AG04450 (cell line): ENCODE measurements at places on chromosomes 3 and 15. TPM values are rescaled to one million over a fixed set of nuclear protein-coding genes. Genes with fewer than 3 reads are reported as not detected.

The PCLAF gene
- 93.8 and 104 TPM in 2 replicates for polyA plus RNA-seq

The GOLGA6L7 gene
- not detected in 2 replicates for polyA plus RNA-seq

The FEZF2 gene
- not detected in 2 replicates for polyA plus RNA-seq

The NME9 gene
- 0.19 TPM in 1 of 2 replicates, not detected in the other for polyA plus RNA-seq

The C3orf80 gene
- not detected in 2 replicates for polyA plus RNA-seq

The HIGD2B gene
- not detected in 2 replicates for polyA plus RNA-seq

The HRG gene
- polyA plus RNA-seq: not detected in 2 replicates

The GPR62 gene
- polyA plus RNA-seq: not detected in 2 replicates

The ACOX2 gene
- polyA plus RNA-seq: 27.8 and 30.8 TPM in 2 replicates

The SEMA5B gene
- not detected in 2 replicates for polyA plus RNA-seq

The LNP1 gene
- polyA plus RNA-seq: 2.7 and 3.3 TPM in 2 replicates

The ATP13A4 gene
- polyA plus RNA-seq: 0.04 and 0.16 TPM in 2 replicates

The CDHR4 gene
- polyA plus RNA-seq: 0.09 TPM in 1 of 2 replicates, not detected in the other

DNA sequence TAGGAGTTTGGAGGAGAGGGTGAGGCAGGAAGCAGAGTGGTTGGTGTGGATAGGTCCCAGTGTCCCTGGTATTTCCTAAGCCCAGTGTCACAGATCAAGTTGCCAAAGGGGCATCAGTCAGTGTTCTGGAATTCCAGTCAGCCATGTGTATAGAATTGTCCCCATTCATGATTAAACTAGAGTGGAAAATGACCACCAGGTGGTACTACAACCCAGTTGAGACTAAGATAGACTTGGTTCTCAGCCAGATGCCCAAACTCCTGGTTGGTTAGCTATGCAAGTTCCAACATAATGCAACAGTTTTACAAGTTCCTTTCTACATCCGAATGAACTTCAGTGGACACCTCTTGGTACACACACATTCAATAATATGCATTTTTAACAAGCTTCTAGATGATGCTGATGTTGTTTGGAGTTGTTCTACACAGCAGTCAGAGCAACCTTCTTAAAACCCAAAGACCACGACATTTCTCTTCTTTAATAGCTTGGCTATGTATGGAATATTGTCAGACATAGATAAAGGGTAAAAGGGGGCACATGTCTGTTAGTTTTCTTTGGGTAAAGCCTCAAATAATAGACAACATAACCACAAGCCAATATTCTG lies 8.4 kb upstream of the ATR start:
- DNase-seq: peak; percentile 32

GRCh38 chr3:126969586-126969985 lies 13.3 kb upstream of the PLXNA1 start:
- no peak for DNase-seq

- no peak for DNase-seq
Measured at GRCh38 chr3:57434041-57434440, 110.1 kb downstream of the DNAH12 start.

DNA sequence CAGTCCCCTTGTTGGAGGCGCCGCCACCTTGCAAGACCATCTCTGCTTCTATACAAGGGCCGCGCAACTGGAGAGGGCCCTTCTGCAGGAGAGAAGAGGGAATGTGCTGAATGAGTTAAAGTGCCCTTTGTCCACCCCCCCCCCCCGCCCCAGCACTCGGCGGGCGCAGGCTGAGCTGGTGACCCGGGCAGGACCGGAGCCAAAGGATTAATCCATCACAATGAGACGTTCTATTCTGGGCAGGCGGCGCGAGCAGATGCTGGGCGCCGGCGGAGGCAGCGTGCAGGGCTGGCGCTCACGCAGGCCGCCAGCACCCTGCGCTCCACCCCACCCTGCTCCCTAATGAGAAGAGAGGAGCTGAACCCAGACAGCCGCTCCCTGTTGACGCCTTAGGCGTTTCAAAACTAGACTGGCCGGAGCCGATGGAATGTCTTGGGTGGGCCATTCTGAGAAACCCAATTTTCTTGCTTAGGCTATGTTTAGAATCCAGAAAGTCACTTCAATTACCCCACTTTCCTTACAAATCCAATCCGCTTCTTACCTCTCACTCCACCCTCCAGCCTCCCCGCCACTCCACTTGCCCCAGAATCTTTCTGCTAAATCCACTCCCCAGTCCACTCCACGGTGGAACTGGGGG lies 32.9 kb downstream of the GJD2 start:
- peak; percentile 3 for DNase-seq

GRCh38 chr15:40533763-40534364 lies 31.0 kb downstream of the CCDC32 start:
- no peak for DNase-seq

DNA sequence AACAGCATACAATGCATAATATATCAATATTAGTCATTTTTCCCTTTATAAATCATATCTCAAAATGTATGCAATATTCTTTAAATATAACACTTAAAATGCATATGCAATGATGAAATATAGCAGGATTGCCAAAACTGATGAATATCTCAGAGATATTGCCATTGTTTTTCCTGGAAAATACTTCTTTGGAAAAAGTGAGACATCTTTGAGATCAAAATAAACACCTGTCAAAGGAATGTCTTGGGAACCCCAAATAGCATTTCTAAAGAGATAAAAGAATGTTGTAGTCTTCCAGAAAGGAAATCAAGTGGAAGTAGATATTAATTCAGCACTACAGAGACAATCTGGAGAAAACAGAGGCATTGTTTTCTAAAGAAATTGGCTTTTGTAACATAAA lies 457.8 kb upstream of the UBE2E2 start:
- no peak for DNase-seq

- DNase-seq: no peak
Measured at GRCh38 chr15:49876401-49877038, 242.5 kb downstream of the ATP8B4 start.

- no peak for DNase-seq
Measured at GRCh38 chr3:118559286-118559685, 475.4 kb downstream of the IGSF11 start.

GRCh38 chr15:94272251-94272898 lies 41.0 kb downstream of the MCTP2 start:
- DNase-seq: no peak

DNA sequence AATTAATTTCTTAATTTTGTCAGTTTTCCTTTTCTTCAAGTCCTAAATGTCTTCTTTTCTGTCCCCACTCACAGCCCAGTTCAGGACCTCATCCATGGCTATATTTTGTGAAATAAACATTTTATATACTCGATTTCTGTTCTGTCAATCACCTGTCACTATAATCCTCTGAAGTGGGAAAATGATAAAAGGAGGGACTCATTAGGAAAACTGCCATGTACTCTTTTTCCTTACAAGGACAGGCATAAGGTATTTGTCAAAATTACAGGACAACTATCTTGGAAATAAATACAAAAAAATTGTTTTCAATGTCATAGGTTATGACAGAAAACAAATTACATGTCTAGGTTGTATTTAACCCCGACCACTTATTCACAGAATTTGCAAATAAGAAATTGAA lies 240.1 kb upstream of the CBLB start:
- DNase-seq: no peak

DNA sequence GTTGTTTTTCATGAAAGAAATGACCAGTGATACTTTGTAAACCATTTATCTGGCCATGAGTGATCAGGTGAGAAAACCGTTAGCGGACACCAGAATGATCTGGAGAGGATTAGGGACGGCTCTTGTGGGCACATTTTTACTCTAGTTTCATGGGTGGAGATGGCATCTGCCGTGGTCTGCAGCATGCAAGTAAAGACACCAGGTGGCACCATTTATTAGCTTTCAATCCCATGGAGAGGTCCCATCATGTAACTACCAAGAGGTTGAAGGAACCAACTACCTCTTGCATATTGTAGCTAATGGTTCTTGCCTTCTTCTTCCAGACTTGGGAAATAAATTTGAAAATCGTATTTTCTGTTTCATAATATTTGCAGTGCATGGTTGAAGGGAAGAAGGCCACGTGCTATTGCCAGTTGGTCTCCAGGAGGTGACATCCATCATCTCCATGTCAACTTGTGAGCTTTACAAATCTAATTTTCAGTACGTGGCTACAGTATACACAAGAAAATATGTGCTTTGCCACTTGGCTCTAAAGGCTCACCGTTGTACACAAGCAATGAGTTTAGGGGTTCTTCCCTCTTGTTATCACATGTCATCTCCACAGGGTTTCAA lies 1.5 kb upstream of the MAPKBP1 start:
- peak; percentile 63 for DNase-seq

DNA sequence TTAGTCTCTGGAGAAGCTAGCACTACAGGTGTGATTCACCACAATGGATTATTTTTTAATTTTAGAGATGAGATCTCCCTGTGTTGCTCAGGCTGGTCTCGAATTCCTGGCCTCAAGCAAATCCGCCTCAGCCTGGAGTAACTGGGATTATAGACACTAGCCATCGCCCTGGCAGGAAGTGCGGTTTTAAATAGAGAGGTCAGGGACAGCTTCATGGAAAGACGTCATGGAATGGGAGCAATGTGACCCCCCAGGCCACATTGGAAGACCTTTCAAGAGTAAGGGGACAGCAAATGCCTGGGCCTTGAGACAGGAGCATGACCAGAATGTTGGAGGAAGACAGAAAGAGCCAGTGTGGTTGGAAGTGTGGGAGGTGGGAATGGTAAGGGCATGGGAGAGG lies 2.2 kb upstream of the ISG20 start:
- DNase-seq: no peak

GRCh38 chr3:27507515-27508266 lies 23.5 kb upstream of the SLC4A7 start:
- no peak for DNase-seq

- DNase-seq: no peak
Measured at GRCh38 chr3:62125380-62125779, 248.0 kb downstream of the FEZF2 start.

DNA sequence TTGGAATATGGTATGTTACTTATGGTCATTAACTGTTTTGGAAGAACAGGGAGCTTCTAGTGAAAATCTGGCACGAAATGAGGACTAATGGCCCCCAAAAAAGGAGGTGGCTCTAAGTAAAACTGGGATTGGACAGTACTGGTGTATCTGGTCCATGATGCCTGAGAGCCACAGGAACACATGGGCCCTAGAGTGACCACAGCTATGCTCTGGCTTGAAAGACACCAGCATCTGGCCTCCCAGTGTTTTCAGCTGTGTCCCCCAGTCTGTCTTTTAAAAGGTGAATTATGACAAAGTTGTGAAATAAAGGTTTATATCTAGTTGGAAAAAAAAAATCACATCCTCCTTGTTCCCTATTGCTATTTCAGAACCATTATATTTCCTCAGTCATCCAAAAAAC lies 64.5 kb downstream of the GSK3B start:
- DNase-seq: no peak

DNA sequence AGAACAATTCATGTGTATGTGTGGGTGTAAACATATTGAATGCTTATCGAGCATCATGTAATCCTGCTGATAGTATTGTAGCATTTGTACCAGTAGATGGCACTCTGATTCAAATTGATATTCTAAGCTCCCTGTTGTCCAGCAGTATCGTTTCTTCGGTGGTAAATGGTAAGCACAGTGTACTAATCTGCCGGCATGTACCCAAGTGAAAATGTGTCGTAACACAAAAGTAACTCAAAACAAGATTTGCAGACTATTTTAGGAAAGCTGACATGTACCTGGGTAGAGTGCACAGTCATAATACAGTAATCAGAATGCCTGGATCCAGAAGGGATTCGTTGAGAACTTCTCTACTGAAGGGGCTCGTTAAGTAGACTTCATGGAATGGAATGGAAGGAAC lies 31.7 kb upstream of the MNS1 start:
- DNase-seq: peak; percentile 55

DNA sequence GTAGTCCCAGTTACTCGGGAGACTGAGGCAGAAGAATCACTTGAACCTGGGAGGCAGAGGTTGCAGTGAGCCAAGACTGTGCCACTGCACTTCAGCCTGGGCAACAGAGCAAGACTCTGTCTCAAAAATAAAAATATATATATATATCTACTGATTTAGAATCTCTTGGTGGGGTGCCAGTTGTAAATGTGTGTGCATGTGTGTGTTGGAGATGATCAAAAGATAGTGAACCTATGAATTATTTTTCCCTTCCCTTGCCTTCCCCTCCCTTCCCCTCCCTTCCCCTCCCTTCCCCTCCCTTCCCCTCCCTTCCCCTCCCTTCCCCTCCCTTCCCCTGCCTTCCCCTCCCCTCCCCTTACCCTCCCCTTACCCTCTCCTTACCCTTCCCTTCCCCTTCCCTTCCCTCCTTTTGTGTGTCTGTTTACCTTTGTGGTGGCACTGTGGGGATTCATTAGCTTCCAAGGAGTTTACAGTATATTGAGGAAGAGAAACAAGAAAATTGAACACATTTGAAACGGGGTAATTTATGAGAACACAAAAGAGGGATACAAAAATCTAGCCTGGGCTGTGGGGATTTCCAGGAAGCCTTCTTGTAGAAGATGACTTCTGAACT lies 281.5 kb upstream of the DPPA4 start:
- no peak for DNase-seq

DNA sequence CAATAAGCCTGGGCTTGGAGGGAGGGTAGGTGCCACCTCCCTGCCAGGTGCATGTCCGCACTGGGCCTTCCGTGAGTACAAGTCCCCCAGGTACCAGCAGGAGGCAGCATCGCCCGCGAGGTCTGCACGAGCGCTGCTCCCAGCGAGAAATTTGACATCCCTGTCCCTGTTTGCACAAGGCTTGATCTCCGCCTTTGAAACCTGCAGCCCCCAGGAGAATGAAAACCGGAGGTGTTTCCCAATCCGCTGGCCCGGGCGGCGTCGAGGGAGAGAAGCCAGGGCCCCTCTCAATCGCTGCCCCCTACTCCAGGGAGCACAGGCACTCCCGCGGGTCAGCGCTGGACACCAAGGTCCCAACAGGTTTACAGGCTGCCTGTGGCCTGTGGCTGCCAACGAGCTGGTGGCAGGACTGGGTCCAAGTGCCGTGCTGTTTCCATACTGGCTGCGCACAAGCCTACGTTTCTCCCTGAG lies 961 bp downstream of the HAPLN3 start:
- no peak for DNase-seq

- peak; percentile 3 for DNase-seq
Measured at GRCh38 chr15:42084465-42085235, 9.7 kb downstream of the PLA2G4D start.

GRCh38 chr3:50358355-50358910 lies 888 bp downstream of the TMEM115 start:
- no peak for DNase-seq

DNA sequence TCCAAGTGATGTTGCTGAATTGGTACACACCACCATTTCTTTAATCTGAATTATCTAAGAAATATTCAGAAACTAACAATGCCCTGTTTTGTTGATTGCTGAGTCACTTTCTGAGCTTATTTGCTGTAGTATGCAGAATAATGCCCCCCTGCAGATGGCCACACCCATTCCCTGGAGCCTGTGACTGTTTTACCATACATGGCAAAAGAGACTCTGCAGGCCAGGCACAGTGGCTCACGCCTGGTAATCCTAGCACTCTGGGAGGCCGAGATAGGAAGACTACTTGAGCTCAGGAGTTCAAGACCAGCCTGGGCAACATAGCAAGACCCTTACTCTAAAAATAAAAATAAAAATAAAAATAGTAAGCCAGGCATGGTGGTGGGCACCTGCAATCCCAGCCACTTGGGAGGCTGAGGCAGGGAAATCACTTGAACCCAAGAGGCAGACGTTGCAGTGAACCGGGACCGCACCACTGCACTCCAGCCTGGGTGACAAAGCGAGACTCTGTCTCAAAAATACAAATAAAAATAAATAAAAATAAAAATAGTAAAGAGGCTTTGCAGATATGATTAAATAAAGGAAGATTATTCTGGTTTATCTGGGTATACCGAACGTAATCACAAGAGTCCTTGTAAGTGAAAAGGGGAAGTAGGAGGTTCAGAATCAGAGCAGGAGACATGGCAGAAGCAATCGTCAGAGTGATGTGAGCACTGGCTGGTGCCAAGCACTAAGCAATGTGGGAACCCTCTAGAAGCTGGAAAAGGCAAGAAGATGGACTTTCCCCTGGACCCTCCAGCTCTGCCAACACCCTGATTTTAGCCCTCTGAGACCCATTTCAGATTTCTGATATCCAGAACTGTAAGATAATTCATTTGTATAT lies 19.0 kb downstream of the PCYT1A start:
- no peak for DNase-seq
